ENCODE measurements at places on chromosomes 13 and 19.

DNA sequence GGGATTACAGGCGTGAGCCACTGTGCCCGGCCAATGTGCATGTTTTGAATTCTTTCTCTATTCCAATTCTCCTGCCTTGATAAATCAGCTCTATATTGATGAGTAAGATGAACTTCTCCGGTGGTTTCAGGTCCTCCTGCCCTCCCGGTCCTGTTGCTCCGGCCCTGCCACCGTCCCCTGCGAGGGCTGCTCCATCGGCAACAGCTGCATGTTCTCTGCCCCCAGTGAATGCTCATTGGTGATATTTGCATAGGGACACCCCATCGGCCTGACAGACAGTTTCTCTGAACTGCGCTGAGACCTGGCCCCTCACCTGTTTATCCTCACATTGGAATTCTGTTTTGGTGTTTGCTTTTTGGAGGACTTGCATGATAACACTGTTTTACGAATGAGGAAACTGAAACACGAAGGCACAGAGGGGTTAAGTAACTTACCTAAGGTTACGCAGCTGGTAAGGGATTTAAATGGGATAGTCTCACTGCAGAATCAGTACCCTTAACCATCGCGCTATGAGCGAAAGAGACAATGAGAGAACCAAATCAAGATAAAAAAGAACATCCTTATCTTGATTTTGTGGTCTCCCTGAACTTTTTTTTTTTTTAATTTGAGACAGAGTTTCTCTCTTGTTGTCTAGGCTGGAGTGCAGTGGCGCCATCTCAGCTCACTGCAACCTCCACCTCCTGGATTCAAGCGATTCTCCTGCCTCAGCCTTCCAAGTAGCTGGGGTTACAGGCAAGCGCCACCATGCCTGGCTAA, 32.2 kb downstream of the ZNF557 start:
- no peak for DNase-seq

DNA sequence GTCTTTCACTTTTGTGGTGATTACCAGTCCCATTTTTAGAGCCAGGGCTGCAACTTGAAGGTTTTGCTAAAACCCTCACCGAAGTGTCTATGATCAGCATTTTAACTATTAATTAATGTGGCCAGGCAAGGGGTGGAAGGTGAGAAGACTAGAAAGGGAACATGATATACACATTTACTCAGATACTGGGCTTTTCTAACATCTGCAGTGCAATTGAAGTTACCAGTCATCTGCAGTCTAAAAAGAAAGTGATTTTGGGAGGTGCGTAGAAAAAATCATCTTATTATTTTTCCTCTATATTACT, 481 bp downstream of the ALOX5AP start:
- DNase-seq = no peak

DNA sequence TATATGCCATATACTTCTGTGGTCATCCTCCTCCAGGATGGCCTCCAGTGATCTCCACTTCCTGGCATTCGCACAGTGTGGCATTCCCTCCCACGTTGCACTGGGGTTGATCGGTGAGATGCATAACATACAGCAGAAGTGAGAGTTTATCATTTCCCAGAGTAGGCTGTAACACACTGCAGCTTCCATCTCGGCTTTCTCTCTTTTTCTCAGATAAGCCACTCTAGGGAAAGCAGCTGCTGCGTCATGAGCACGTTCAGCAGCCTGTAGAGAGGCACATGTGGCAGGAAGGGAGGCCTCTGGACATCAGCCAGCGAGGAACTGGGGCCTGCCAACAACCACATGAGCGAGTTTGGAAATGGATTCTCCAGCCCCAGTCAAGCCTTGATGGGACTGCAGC, 807.1 kb downstream of the DIAPH3 start:
- DNase-seq = peak; percentile 28

DNA sequence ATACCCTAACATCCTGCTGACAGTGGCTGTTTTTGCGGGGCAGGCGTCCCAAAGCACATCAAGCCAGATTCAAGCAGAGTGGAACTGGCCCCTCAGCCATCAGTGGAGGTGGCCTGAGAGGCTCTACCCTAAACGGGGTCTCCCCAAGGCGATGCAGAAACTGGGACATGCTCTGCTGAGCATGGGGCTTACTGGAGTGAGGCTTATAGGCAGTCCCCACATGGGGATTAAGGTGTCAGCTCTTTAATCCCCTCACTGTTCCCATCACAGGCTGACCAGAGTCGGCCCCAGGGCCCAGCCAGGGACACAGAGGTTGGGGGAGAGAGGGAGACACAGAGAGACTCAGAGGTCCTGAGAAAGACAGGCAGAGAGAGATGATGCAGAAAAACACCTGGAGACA, 17.0 kb downstream of the CYP2F1 start:
- no peak for DNase-seq

GRCh38 chr19:48169578-48169938, 586 bp downstream of the LIG1 start:
- DNase-seq = peak; percentile 13

GRCh38 chr13:89678466-89679121, 1668.9 kb upstream of the MIR17HG start:
- DNase-seq = no peak

All from fibroblast of skin of left biceps (primary cell).